ENCODE measurements at places on chromosomes 5 and 9.

DNA sequence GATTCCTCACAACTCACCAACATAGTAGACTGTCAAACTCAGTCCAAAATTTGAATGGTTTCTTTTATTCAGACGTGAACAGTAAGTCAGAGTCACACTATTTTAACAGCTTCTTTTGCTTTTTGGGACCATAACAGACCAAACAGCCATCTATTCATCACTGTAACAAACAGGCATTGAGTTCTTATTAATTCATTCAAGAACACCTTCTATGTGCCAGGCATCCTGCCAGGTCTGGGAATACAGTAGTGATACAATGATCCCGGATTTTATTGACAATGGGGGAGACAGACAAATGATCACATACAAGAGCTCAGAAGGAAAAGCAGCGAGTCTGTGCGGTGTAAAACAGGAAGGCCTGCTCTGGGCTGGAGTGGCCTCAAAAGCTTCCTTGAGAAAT is 153.3 kb upstream of the ERCC6L2 start:
- no peak overlapping the region for H3K4me3 ChIP-seq
- H3K27ac ChIP-seq, result no peak overlapping the region
- H3K36me3 ChIP-seq, result no peaks in the 10 kb centered on the region
- DNase-seq, result no peak
- H3K27me3 ChIP-seq, result no peaks in the 10 kb centered on the region
- no peaks in the 10 kb centered on the region for H3K4me1 ChIP-seq

- no peak for DNase-seq
- no peak overlapping the region for H3K4me3 ChIP-seq
- H3K36me3 ChIP-seq, result no peaks in the 10 kb centered on the region
- no peaks in the 10 kb centered on the region for H3K27me3 ChIP-seq
- no peaks in the 10 kb centered on the region for H3K4me1 ChIP-seq
These were observed 101.5 kb upstream of the GHR start for GRCh38 chr5:42321785-42322184.

- H3K4me1 ChIP-seq, result no peaks in the 10 kb centered on the region
- no peak for DNase-seq
- H3K27me3 ChIP-seq, result no peaks in the 10 kb centered on the region
- no peaks in the 10 kb centered on the region for H3K36me3 ChIP-seq
- no peak overlapping the region for H3K27ac ChIP-seq
These were observed 31.3 kb downstream of the DAPK1 start for GRCh38 chr9:87528969-87529368.

DNA sequence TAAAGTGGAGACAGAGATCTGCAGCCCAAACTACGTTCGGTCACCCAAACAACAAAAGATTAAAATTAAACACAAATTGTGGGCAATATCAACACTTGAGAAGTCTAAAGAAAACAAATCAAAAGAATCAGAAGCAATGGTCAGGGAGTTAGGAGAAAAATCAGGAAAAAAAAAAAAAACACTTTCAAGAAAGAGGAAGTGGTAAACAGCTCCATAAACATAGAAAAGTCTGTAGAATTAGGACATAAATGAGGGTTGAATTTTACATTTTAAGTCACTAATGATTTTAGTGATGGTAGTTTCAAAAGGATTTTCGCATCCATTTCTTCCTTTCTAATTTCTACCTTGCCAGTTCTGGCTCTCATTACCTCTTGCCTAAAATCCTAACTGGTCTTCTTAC is 10.1 kb downstream of the RNF145 start:
- H3K27ac ChIP-seq, result no peak overlapping the region
- no peak for DNase-seq
- H3K27me3 ChIP-seq, result no peaks in the 10 kb centered on the region
- no peak overlapping the region for H3K4me3 ChIP-seq

Data from adrenal gland (tissue), 19 donors.